ENCODE measurements at places on chromosomes 1 and 21.

- DNase-seq, result no peak
Measured at GRCh38 chr1:156928043-156928602, 7.7 kb downstream of the LRRC71 start.

DNA sequence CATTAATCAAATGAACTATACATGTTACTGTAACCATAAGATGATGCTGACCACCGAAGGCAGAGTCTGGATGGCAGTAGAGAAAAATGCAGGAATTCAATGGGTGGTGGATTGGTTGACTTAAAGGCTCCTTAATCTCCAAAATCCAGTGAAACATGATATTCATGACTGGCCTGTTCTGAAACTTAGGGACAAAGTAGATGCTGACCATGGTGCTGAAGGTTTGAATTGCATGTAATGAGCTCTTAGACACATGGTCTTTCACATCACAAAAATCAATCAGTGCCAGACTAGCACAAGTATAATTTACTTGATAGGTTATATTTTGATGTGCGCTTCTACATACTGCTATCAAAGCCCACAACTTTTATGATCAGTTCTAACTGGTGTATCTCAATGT, 30.9 kb upstream of the NTMT2 start:
- no peak for DNase-seq

DNA sequence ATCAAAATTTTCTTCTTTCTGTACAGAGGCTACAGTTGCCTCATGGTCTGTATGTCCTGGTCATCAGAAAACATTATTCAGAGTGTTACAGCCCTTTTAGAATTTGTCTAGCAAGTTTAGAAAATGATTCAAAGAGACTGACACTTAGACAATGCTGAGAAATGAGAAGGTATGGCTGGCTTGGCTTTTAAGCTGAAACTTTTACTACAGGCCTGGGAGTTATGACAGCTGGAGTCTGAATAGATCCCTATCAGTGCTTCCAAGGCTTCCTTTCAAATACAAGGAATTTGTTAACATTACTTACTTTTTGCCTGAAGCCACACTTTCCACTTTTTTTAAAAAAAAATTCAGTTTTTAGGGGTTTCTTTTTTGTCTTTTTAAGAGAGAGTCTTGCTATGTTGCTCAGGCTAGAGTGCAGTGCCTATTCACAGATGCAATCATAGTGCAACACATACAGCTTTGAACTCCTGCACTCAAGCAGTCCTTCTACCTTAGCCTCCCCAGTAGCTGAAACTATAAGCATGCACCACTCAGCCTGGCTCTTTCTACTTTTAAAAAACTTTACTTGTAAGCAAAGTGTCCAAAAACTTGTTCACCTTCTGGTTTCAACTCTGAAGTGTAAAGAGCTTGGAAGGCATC, 10.5 kb upstream of the COP1 start:
- DNase-seq, result no peak

GRCh38 chr1:210598135-210598652, 269.5 kb downstream of the HHAT start:
- DNase-seq, result no peak

- no peak for DNase-seq
Measured at GRCh38 chr1:220880362-220880670, 1.1 kb downstream of the HLX start.

GRCh38 chr1:76090283-76091203, 16.0 kb downstream of the ST6GALNAC3 start:
- DNase-seq, result no peak

DNA sequence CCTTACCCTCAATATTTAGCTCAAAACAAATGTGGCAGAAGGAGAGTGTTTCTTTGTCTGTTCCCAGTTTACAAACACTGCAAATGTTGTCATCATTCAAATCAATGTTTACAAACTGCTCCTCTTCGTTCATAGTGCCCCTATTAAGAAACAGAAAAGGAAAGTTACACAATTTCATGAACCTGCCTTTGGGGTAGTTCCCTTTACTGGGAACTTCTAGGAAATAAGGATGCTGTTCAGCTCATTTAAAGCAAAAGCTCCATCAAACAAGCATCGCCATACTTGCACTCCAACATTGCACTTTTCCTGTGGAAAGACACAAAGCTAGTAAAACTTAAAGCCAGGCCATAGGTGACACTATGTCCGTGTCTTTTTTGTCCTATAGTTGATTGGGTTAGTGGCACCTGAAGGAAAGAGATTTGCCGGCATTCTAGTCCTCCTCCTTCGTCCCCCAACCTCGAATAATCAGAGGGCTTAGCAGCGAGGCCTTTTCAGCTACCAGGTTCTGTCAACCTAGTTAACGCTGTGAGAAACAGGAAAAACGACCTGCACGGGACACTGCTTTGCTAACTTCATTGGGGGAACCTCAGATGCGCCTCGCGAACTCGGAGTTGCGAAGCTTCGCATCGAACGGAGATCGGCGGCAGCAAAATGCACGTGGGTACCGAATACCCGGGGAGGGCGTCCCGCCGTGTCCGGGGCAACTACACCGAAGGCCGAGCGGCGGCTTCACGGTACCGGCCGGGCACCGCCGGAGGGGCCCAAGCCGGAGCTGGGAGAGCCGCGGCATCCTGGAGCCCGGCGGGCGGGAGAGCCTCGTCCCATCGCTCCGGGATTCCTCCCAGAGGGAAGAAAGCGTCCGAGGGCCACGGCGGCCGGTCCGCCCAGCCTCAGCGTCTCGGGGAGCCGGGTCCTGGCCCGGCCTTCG, 706 bp downstream of the C21orf91 start:
- DNase-seq, result peak; percentile 48

- DNase-seq, result peak; percentile 18
Measured at GRCh38 chr1:94061513-94062443, 59.2 kb downstream of the ABCA4 start.

GRCh38 chr1:92211166-92211565, 6.5 kb upstream of the C1orf146 start:
- no peak for DNase-seq

DNA sequence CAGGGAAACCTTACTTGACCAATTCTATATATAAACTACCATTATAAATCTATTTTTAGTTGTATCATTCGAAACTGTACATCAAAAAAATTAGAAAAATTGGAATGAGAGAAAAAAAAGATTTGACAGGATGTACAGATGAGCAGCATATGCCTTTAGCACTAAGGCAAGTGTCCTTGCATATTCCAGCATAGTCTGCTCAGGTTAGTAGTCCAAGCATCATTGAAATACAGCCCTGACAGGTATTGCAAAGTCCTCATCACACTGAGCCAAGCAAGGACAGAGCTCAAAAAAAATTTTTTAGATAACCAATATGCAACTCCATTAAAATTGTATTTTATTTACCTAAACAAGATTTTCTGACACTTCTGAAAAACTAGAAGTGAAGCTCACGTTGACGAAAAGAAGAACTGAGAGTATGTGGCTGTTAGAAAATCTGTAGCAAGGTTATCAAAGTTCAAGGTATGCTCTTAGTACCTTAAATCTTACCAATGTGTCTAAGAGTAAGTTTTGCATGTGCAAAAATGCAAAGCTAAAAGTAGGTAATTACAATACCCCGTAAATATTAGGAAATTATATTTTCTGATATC, 465.6 kb upstream of the ADGRL4 start:
- DNase-seq, result no peak

DNA sequence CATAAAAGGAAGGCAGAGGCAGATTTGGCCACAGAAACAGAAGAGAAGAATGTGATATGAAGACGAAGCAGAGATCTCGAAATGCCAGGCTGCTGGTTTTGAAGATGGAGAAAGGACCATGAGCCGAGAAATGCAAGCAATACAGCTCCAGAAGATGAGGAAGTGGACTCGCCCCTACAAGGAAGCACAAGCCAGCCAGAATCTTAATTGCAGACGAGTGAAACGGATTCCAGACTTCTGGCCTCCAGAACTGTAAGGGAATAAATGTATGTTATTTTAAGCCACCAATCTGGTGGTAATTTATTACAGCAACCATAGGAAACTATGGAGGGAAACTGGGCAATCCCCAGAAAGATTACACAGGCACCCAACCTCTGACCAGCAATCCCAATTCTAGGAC, 24.1 kb downstream of the TARBP1 start:
- DNase-seq, result no peak
